ENCODE measurements at places on chromosomes 2 and 18.

GRCh38 chr2:237904831-237905599 is 45.6 kb downstream of the RAMP1 start:
- no peak for DNase-seq

GRCh38 chr2:189421644-189422043 is 19.6 kb upstream of the WDR75 start:
- DNase-seq: no peak

GRCh38 chr2:16130541-16130880 is 190.2 kb downstream of the MYCN start:
- no peak for DNase-seq

DNA sequence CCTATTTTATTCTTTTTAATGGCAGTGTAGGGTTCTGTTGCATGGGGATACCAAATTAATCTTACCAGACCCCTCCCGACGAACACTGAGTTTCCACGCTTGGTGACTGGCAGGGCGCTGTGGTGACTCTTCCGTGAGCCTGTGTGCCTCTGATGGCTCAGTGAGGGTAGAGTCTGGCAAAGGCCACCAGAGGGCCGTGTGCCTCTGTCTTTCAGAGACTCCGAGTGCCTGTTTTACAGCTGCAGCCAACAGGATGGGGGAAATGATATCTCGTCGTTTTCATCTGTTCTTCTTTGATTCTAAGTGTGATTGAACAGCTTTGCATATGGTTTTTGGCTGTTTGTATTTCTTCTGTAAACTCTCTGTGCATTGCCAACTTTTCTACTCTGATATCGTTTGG is 99.8 kb downstream of the ZNF236 start:
- no peak for DNase-seq

DNA sequence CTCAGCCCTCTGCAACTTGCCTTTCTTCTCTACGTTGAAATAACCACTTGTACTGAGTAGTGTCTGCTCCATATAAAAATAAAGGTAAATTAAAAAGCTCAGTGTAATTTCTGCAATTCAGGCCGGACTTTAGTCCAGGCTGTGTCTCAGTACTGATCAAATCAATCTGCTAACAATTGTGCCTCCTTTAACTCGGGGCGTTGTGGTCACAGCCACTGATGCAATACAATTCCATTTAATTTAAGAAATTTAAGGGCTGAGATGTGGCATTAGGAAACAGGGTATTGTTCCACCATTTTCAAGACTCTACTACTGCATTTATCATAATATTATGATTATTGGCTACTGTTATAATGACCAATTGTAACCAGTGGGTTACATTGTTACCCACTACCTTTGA is 60.0 kb upstream of the NPAS2 start:
- DNase-seq: no peak

DNA sequence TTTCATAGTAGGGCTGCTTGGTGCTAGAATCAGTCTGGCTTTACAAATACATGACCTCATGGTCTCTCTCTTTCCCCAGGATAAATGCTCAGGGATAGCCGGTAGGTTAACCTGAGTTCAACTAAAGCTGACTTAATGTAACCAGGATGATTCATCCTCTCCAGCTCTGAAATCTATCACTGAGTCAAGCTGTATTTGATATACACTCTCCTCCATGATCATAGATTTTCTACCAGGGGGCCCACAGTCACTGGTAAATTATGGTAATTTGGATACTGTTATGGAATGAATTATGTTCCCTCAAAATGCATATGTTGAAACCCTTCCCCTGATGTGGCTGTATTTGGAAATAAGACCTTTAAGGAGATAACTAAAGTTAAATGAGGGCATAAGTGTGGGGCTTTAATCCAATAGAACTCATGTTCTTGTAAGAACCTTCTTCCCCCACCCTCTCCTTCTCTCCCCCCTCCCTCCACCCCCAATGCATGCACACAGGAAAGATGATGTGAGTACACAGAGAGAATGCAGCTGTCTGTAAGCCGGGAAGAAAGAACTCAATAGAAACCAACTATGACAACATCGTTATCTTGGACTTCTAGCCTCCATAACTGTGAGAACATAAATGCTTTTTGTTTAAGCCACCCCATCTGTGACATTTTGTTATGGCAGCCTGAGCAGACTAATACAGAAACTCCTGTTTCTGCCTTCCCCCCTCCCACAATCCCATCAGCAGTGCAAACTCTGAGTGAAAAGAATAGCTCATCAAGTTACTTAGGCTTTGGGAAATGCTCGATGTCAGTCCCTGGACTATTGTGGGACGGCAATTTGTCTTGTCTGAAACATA is 134.9 kb upstream of the KYNU start:
- DNase-seq: no peak

GRCh38 chr2:44620189-44620990 is 258.6 kb downstream of the CAMKMT start:
- no peak for DNase-seq

GRCh38 chr2:134120733-134121630 is 132.9 kb upstream of the MGAT5 start:
- peak; percentile 73 for DNase-seq

DNA sequence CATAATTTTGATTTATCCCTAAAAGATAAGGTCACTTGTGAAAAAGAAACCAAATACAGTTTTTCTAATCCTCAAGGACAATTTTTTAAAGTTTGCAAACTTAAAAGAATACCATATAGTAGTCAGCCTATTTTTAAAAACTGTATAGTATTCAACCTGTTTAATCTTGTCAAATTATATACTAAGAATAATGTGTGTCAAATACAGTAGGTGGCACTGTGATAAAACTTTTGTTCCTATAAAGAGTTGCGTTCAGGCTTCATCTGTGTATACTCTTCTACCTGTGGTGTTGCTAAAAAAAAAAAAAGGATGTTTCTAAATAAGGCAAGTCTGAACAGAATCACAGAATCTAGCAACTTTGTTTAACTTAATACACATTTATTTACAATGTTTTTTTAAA is 68.6 kb downstream of the CCDC138 start:
- DNase-seq: no peak

- DNase-seq: no peak
Observed at GRCh38 chr2:220946552-220946951, 625.6 kb downstream of the EPHA4 start.

DNA sequence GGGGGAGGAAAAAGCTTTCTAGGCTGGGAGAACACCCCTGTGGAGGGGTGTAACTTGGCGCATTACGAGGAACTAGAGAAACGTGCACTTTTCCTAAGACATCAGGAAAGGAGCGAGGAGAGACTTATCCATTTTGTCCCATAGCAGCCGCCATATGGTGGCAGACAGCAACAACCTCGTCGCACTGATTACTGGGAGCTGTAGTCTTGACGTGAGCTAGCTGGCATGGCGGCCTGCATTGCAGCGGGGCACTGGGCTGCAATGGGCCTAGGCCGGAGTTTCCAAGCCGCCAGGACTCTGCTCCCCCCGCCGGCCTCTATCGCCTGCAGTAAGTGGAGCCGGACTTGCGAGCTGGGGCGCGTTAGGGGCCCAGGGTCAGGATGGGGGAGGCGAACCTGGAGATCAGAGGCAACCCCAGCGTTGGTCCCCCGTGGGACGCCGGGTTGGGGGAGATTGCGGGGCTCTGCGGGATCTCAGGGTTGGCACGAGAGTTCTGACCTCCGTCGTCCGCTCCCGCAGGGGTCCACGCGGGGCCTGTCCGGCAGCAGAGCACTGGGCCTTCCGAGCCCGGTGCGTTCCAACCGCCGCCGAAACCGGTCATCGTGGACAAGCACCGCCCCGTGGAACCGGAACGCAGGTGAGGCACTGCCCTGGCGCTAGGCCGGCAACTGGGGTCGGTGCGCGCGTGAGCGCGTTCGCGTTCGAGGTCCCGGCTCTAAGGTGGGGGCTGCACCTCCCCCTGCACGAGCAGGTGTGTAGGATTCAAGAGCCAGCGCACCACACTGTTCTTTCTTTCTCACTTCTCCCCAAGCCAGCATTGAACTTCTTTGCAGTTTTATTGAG is at the start of gene MRPL19:
Gene MRPL19 (plus strand): TSS at position 201 of the 843 bp plus-strand sequence. CDS start 25 bp downstream, at position 226.
- peak; percentile 44 for DNase-seq

GRCh38 chr2:42961385-42961811 is 169.0 kb upstream of the HAAO start:
- DNase-seq: no peak

DNA sequence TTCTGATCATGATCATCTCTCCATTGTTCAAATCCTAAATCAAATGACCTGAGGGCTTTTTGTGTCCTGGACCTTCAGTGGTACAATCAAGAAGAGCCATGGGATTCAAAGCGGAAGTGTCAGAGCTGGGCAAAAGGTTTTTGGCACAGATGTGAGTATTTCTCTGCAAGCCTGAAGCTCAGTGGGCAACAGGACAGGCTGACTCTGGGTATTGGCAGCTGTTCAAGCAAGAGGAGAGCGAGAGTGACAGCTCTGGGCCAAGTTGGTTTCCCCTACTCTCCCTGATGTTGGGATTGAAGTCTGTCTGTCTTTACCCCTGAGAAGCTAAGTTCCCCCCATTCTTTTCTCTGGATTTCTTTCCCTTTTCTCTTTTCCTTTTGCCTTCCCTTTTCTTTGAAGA is 33.3 kb downstream of the DSEL start:
- DNase-seq: no peak

DNA sequence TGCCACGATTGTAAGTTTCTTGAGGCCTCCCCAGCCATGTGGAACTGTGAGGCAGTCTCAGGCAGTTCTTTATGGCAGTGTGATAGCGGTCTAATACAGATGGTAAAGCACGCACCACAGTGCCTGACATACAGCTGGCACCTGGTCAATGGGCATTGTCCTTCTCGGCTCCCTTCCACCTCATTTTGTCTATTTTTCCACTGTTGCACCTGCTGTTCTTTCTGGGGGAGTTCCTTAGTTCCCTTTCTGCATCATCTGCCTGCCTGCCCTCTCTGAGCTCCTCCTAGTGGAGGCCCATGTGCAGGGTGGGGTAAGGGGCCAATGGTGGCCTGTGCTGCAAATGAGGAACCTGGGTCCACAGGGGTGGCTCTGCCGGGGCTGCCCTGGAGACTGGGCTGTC is 157.6 kb downstream of the LPIN1 start:
- DNase-seq: no peak

DNA sequence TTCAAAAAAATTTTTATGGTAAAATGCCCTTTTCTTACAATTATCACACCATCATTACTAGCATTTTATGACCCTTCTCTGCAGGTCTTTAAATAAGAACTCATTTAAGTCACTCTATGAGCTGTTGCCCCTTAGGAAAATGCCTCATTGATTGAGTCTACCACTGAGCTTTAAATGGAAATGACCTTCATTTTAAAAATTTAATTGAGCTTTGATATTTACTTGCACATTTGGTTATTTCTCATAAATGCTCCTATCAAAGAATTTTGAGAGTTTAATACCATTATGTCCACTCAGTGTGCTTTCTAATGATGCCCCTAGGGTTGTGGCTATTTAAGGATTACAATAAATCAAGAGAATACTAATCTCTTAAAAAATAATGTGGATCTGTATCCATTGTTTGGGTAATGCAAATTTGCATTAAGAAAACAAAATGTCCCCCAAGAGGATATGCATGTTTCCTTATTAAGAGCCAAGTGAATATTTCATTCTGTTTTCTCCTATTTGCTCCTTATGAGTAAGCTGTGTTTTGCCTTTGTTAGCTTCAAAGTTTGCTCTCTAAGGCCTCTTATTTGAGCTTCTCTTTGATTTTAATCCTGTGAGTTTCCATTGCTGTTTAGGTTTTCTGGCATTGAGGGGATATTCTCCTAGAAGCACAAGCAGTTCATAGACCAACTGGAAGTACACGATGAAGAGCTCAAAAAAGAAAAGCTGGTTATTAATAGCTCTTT is 69.8 kb downstream of the CERS6 start:
- DNase-seq: no peak

DNA sequence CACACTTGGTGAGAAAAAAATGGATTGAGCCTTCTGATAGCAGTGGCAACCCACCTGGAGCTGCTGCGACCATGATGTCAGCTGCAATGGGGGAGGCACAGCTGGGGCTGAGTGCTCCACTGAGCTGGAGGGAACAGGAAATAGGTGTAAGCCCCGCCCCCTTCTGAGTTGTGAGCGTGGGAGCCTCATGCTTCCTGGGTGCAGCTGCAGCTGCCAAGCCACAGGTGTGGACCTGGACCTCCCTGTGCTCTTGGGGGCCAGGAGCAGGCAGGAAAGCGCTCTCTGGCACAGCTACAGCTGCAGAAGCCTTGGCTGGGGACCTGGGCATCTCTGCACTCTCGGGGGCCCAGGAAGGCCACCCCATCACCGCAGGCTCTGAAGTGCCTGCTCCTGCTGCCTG is 970.6 kb downstream of the DCDC2C start:
- DNase-seq: no peak

- DNase-seq: no peak
Observed at GRCh38 chr18:32461709-32462272, 8.9 kb downstream of the GAREM1 start.

GRCh38 chr2:98543214-98543613 is 65.1 kb downstream of the COA5 start:
- no peak for DNase-seq

GRCh38 chr2:3655871-3656761 is 1.9 kb upstream of the ALLC start:
- DNase-seq: no peak

GRCh38 chr2:107036293-107036692 is 150.3 kb upstream of the ST6GAL2 start:
- DNase-seq: no peak

DNA sequence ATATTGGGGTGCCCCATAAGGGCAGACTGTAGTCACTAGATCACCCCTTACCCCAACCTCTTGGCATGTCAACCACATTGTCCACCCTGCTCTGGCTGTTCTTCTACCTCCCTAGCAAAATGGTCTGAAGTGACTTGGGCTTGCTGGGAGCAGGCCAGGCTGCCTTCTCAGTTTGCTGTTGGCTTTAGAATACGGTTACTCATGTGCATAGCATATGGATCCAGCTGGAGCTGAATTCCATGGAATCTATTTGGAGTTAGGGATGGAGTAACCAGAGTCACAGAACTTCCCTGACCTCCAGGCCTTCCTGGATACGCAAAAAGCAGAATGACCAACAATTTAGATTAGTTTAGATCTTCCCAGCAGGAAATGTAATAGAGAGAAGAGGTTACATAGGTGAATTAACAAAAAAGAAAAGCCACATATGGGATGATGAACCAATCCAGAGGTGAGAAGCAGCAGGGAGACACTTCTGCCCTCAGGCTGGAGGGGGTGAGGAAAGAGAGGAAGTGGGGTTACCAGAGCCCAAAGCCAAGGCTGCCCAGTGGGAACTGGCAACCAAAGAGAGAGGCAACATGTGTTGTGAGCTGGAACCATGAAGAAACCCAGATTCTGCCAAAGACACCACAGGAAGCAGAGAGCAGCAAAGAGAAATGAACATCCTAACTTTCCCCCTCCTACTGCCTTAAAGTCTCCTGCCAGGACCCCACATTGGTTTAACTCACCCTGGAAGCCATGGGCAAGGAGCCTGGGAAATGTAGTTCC is 26.1 kb downstream of the PKDCC start:
- DNase-seq: no peak

Data from H1 (cell line).